ENCODE measurements at places on chromosomes 1 and 21. TPM values are rescaled to one million over a fixed set of nuclear protein-coding genes. Genes with fewer than 3 reads are reported as not detected.

GRCh38 chr1:199948587-199949280 lies 78.8 kb upstream of the NR5A2 start:
- peak overlapping the region; percentile 16 for H3K27ac ChIP-seq
- H3K27me3 ChIP-seq = peaks cover 1% of the 10 kb centered on the region
- no peak for DNase-seq
- H3K4me1 ChIP-seq = peaks cover 11% of the 10 kb centered on the region
- H3K36me3 ChIP-seq = peaks cover 7% of the 10 kb centered on the region

DNA sequence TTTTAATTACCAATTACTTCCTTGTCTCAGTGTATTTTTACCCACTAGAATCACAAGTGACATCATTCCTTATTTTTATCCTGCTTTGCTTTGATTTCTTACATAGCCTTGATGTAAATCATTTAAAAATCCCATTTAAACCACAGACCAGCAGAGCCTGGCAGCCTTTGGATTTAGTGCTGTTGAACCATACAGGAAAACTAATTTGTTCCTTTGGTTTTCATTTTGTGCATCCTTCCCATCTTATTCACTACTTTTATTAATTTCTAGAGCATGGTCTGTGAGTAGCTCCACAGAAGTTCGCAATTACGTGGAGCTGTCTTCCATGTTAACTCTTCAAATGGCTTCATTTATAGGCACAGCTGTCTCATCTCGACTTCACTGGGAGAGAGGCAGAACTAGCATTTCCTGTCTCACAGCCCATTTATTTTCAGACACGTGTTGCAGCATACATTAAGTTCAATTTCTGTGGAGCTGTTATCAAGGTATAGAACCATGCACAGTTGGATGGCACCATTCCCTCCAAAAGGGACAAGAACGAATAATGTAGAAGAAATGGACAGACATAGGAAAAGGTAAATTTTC lies 235.3 kb downstream of the MRPL39 start:
- H3K4me3 ChIP-seq = peak overlapping the region; percentile 72
- peak overlapping the region; percentile 97 for H3K27ac ChIP-seq
- peaks cover 7% of the 10 kb centered on the region for H3K36me3 ChIP-seq
- H3K27me3 ChIP-seq = peaks cover 2% of the 10 kb centered on the region

- no peak for DNase-seq
- no peaks in the 10 kb centered on the region for H3K36me3 ChIP-seq
- H3K27ac ChIP-seq = peak overlapping the region; percentile 78
Measured at GRCh38 chr21:32413015-32413504, 554 bp downstream of the EVA1C start.

DNA sequence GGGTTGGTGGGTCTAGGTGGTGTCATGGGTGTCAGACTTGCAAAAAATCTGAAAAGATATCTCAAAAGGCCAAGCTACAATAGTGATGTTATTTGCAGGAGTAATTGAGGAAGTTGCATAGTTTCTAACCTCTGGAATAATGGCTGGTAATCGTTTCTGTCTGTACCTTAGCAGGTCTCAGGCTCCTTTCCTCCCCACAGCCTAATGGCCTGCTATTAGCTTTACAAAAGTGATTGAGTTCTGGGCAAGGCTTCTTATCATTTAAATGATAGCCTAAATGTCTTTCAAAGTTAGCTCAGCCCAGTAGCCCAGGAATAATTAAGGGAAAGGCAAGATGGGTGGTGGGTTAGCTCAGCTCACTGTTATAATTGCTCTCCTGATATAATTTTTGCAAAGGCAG lies 37.7 kb upstream of the IGSF5 start:
- no peaks in the 10 kb centered on the region for H3K36me3 ChIP-seq
- H3K27me3 ChIP-seq = peaks cover 38% of the 10 kb centered on the region
- H3K4me1 ChIP-seq = no peaks in the 10 kb centered on the region
- no peak overlapping the region for H3K4me3 ChIP-seq
- no peak overlapping the region for H3K27ac ChIP-seq

DNA sequence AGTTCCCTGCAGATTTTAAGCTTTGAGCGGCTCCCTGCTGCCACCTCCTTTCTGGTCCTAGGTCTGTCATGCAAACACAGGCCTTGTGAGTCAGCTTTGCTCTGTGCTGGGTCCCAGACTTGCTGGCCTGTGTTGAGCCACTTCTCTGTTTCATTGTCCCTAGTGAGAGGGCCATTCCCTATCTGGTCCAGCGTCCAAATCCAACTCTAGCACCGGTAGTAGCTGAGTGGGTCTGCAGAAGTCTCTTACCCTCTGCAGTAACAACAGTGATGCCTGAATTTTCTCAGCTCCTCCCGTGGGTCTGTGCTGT lies 5.8 kb downstream of the TTC22 start:
- H3K4me3 ChIP-seq = no peak overlapping the region
- H3K27ac ChIP-seq = no peak overlapping the region
- H3K36me3 ChIP-seq = no peaks in the 10 kb centered on the region
- H3K4me1 ChIP-seq = peaks cover 20% of the 10 kb centered on the region
- peak; percentile 29 for DNase-seq

DNA sequence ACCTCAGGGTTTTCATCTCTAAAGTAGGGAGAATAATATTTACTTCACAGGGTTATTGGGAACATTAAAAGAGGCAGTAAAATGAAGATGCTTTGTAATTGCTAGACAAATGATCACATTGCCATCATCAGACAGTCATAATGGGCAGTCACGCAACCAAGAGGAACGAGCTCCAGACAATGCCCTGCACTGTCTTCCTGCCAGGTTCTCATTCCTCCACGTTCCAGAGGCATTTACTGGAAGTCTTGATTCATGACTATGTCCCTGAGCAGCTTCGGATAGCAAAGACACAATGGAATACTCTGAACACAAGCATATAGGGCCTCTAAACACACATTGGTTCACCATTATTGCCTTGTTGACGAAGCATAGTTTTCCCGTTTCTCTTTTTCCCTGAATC lies 389.7 kb downstream of the NTNG1 start:
- no peak overlapping the region for H3K4me3 ChIP-seq
- DNase-seq = peak; percentile 13
- H3K27ac ChIP-seq = no peak overlapping the region
- H3K36me3 ChIP-seq = no peaks in the 10 kb centered on the region

- H3K4me3 ChIP-seq = peak overlapping the region; percentile 9
- no peak for DNase-seq
- peak overlapping the region; percentile 99 for H3K27ac ChIP-seq
- peaks cover 70% of the 10 kb centered on the region for H3K4me1 ChIP-seq
- no peaks in the 10 kb centered on the region for H3K36me3 ChIP-seq
Measured at GRCh38 chr1:210372931-210373627, 44.4 kb downstream of the HHAT start.

- H3K4me3 ChIP-seq = no peak overlapping the region
- H3K4me1 ChIP-seq = peaks cover 3% of the 10 kb centered on the region
- no peak for DNase-seq
Measured at GRCh38 chr1:45196863-45197262, 9.5 kb downstream of the ZSWIM5 start.

DNA sequence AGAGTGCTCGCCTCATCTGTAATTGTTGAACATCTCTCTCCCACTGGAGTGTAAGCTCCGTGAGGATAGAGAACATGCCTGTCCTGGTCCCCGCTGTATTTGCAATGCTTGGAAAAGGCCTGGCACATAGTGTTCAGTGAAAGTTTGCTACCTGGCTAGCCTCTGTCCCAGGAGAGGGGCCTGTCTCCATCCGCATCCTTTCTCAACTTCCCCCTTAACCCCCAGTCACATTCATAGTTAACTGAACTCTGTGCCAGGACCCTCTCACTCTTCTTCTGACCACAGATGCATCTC lies 15.2 kb downstream of the SPOCD1 start:
- H3K27ac ChIP-seq = no peak overlapping the region
- H3K4me3 ChIP-seq = no peak overlapping the region
- no peak for DNase-seq

DNA sequence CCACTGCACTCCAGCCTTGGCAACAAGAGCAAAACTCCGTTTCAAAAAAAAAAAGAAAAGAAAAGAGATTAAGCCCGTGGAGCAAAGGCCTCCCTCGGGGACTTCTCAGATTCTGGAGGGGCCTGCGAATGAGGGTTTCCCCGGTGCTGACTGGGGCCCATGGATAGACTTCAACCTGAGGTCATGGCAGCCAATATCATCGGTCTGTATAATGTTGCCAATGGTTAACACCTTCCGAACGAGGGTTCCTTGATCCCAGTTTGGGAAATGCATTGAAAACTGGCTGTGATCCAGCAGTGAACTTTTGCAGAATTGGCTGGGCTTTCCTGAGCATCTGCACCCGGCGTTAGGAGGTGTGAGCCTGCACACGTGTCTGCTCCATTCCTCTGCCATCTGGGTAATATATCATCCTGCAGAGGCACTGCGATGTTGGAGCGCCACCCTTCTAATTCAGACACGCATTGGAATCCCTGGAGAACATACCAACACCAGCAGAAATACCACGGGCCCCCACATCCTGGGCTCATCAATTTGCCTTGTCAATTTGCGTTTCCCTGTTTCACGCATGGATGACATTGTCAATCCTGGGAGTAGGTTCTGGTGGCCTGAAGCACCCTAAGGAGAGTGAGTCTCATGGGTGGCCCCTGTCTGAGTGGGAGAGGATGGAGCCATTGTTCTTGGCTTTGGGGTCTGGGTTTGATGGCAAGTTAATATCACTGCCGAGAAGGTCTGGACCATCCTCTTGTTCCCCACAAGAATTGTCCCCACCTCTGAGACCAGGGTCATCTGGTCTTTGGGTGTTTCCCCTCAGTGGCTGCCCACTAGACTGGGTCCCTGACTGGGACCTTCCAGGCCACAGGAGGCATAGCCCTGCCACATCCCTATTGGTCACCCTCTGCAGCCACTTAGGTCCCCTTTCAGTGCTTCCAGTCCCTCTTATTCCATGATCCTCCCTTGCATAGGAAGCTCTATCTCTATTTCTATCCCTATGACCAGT lies 441.0 kb downstream of the PTPRU start:
- H3K4me1 ChIP-seq = peaks cover 1% of the 10 kb centered on the region
- peaks cover 3% of the 10 kb centered on the region for H3K27me3 ChIP-seq
- H3K4me3 ChIP-seq = no peak overlapping the region
- no peak for DNase-seq
- H3K27ac ChIP-seq = no peak overlapping the region

- H3K4me3 ChIP-seq = no peak overlapping the region
- H3K4me1 ChIP-seq = peaks cover 43% of the 10 kb centered on the region
- no peaks in the 10 kb centered on the region for H3K36me3 ChIP-seq
- peaks cover 6% of the 10 kb centered on the region for H3K27me3 ChIP-seq
Measured at GRCh38 chr1:183323849-183324683, 94.1 kb downstream of the NMNAT2 start.

GRCh38 chr1:58466630-58467241 lies 79.8 kb downstream of the OMA1 start:
- no peak overlapping the region for H3K27ac ChIP-seq
- H3K4me1 ChIP-seq = peaks cover 5% of the 10 kb centered on the region
- DNase-seq = no peak
- H3K36me3 ChIP-seq = no peaks in the 10 kb centered on the region

DNA sequence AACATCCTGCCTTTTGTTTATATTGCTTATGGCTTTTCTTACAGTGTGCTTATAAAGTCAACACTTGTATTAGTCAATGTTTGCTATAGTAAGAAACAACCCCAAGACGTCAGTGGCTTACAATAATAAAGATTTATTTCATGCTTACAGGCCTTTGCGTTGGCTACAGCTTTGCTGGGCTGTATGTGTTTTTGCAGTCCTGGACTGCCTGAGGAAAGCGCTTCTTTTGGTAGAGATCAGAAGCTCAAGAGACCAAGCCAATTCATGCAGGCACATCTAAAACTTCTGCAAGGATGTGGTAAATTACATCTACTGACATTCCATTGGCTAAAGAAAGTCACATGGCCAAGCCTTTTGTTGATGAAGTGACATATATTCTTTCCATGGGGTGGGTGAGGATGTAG lies 17.5 kb upstream of the PRKAA2 start:
- H3K27me3 ChIP-seq = no peaks in the 10 kb centered on the region
- peaks cover 11% of the 10 kb centered on the region for H3K4me1 ChIP-seq
- H3K4me3 ChIP-seq = no peak overlapping the region
- no peak overlapping the region for H3K27ac ChIP-seq
- no peaks in the 10 kb centered on the region for H3K36me3 ChIP-seq

- no peaks in the 10 kb centered on the region for H3K36me3 ChIP-seq
- H3K27ac ChIP-seq = no peak overlapping the region
- H3K4me1 ChIP-seq = no peaks in the 10 kb centered on the region
- no peak for DNase-seq
- peaks cover 1% of the 10 kb centered on the region for H3K27me3 ChIP-seq
Measured at GRCh38 chr1:18347559-18347958, 133.2 kb upstream of the KLHDC7A start.

CD1B gene
- total RNA-seq = not detected

SH3D21 gene
- total RNA-seq = 4.9 TPM

PRAMEF27 gene
- total RNA-seq = not detected

DPT gene
- not detected for total RNA-seq

TMEM82 gene
- total RNA-seq = not detected

TRIM67 gene
- total RNA-seq = not detected

EPHB2 gene
- total RNA-seq = 11.3 TPM

PAQR6 gene
- total RNA-seq = 0.44 TPM

Measured in HFFc6 (cell line).